ENCODE measurements at places on chromosomes 11 and 22.

- ATAC-seq, result no peak
Observed at GRCh38 chr22:44460287-44460686, 37.7 kb downstream of the RTL6 start.

- ATAC-seq, result no peak
Observed at GRCh38 chr11:131884461-131885073, 514.2 kb downstream of the NTM start.

DNA sequence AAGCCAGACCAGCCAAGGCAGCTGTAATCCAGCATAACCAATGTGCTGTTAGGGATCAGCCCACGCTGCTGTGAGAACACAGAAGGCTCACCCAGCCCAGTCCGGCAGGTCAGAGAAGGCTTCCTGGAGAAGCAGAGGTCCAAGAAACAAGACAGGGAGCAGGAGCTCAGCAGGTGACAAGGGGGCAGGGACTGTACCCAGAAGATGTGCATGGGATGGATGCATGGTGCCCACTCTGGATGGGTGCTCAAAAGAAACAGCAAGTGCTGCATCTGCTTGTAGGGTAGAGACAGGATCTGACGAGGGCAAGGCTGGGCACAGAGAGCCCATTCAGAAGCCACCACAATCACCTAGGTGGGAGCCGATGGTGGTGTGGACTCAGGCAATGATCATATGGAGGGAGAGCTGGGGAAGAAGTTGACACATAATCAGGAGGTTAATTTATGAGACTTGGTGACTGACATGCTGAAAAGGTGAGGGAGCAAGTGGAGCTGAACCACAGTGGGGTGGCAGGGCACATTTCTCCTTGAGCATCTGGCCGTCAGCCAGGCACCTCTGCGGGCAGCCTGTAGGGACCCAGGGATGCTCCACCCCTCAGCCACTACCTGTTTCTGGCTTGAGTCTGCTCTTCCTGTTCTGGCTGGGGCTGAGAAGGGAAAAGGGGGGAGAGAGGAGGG is 102.3 kb upstream of the DRD2 start:
- no peak for ATAC-seq

DNA sequence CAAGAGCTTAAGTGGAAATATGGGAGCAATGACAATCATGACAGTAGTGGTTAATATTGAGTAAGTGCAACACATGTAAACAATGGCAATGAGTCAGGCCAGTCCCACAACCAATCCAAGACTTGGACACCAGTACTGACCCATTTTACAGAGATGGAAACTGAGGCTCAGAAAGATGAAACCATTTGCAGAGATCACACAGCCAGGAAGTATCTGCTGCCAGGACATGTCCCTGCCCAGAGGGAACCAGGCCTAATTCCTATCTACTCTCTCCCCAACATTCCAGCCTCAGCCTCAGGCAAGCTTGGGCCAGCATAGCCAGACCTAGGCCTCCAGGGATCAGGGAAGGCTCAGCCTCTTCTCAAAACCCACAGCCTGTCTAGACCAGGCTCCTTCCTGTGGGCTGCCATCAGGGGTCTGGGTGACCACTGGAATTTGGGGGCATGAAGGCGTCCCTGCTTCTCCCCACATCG is 395.1 kb downstream of the MN1 start:
- no peak for ATAC-seq

Measured in gastroesophageal sphincter (tissue), 4 donors.